ENCODE measurements at places on chromosomes 12 and 14. TPM values are rescaled to one million over a fixed set of nuclear protein-coding genes. Genes with fewer than 3 reads are reported as not detected.

Gene TGFB3
- 0.37 TPM for total RNA-seq

Gene NFATC4
- 46.4 TPM for total RNA-seq

DNA sequence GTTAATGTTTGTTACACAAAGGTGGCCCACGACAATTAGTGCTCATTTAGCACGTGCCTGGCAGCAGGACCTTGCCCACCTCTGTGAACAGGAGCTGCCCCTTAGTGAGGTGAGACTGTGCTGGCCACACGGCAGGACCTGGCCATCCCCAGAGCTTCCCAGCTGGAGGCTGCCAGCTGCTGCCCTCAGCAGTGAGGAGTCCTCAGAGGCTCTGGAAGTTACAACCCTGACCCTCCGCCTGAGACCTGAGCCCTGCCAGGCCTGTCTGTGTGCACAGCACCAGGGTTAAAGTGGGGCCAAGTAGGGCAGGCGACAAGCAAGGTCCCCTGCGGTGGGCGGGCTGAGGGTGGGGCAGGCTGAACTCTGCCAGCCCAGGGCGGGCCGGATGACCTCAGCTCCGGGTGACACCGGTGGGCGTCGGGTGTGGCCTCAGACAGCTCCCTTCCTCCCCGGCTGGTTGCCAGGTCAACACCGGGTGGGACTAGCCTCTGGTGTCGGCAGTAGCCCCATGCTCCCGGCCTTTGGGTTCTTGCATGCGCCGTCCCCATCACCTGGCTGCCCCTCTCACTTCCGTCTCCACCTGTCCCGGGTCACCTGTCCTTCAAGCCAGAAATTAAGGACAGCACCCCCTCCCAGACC lies 9.2 kb upstream of the LBHD2 start:
- no peaks in the 10 kb centered on the region for H3K36me3 ChIP-seq
- no peaks in the 10 kb centered on the region for H3K4me1 ChIP-seq
- peak; percentile 69 for DNase-seq
- H3K27ac ChIP-seq = no peak overlapping the region

DNA sequence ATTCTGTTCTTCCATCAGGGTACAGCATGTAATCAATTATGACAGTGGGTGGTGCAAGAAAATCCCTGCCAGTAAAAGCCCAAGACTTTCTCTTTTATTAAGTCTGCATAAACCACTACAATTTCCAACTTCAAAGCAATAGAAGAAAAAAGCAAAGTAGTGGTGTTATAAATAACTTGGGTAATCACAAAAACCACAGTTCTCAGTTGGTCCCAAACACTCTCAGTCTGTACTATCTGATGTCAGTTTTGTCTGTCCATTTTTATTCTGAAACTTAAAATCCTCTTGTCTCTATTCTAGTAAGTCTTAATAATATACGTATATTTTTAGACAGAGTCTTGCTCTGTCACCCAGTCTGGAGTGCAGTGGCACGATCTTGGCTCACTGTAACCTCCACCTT lies 8.8 kb upstream of the TIGAR start:
- DNase-seq = no peak
- H3K4me1 ChIP-seq = no peaks in the 10 kb centered on the region
- H3K27ac ChIP-seq = no peak overlapping the region
- no peak overlapping the region for H3K4me3 ChIP-seq

Gene RND1
- 9.5 TPM for total RNA-seq
